Heart left ventricle (tissue), 16 donors: ENCODE measurements at places on chromosomes 5 and 9. TPM values are rescaled to one million over a fixed set of nuclear protein-coding genes. Genes with fewer than 3 reads are reported as not detected.
A peak's percentile ranks its signal among the peaks of the same experiment; 100 is the strongest.

ERAP2 gene
- 3.9 TPM for total RNA-seq

- no peak for DNase-seq
These were observed 17.5 kb downstream of the ADRA1B start for GRCh38 chr5:159933531-159934485.

PHF24 gene
- total RNA-seq: 2.2 TPM

DNA sequence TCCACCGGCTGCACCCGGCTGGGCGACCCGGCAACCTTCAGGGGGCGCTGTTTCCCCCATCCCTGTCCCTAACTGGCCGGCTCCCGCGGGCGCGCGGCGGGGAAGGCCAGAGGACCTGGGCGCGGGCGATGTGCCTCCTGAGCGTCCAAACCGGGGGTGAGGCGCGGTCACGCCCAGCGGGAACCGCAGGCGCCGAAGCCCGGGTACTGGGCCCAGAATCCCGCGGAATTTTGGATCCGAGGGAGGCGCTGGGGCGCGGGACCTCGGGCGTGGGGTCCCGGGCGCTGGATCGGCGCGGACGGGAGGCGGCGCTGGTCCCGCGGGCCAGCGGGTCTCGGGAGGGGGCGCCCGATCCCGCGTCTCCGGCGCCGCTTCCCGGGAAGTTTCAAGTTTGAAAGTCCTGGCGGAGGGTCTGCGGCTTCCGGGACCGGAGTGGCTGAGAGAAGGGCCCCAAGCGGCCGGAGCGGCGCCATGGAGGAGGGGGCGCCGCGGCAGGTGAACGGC, at the start of gene PKN3:
TSS of gene PKN3 (plus strand) at position 59 of the 504 bp plus-strand sequence. CDS start at position 472, 413 bp downstream.
- DNase-seq: peak; percentile 87

DNA sequence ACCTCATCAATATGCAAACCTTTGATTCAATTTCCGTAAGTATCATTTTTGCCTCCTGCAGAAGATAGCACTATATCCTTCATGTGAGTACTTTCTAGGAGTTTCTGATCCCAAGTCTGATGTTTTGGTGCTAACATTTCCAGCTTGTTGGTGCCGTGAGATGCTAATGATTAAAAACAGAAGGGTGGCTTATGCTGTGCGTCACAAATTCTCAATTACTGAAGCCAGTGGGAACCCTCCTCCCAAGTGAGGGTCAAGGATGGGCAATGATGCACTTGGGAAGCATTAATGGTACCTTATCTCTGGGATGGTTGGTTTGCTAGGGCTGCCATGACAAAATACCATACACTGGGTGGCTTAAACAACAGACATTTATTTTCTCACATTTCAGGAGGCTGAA, 123.0 kb downstream of the FOXD1 start:
- DNase-seq: no peak

- DNase-seq: no peak
These were observed 6.5 kb upstream of the FBXO10 start for GRCh38 chr9:37582548-37583157.

DNA sequence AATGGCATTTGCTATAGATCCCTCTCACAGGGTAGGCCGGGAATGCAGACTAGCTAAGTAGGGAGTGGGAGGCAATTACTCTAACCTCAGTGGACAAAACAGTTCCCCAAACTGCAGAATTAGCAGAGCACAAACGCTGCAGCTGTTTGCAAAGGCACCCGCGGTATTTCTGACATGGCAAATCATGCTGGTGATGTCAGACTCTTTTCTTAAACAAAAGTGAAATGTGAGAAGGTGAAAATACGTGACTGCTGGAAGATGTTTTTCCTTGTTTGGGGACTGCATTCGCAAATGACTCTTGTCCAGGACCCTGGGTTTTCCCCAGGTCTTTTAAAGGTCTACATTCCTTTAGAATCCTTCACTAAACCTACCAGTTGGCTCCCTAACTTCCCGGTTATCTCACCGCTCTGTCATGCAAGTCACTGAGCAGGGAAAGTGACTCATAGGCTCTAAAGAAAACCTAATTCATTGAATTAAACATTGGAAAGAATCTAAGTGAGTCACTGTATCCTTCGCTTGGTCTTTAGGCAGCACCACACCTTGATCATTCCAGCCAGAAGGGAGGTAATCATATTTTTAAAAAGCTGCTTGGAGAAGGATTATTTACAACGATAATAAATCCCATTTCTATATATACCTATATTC, 91.5 kb upstream of the DNAH5 start:
- peak; percentile 32 for DNase-seq

GOLGA1 gene
- total RNA-seq: 22.9 TPM

DNA sequence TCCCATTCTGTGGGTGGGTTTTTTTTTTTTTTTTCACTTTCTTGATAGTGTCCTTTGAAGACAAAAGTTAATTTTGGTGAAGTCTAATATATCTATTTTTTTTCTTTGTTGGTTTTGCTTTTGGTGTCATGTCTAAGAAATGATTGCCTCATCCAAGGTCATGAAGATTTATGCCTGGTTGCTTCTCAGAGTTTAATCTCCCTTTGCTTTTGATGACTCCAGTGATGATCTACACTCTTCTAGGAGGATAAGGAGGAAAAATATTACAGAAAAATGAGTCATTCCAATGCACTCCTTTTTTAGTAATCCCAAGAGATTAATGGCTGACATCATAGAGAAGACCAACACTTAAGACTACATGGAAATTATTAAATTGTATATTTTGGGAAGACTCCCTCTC, 79.7 kb upstream of the ICE1 start:
- DNase-seq: no peak

DNA sequence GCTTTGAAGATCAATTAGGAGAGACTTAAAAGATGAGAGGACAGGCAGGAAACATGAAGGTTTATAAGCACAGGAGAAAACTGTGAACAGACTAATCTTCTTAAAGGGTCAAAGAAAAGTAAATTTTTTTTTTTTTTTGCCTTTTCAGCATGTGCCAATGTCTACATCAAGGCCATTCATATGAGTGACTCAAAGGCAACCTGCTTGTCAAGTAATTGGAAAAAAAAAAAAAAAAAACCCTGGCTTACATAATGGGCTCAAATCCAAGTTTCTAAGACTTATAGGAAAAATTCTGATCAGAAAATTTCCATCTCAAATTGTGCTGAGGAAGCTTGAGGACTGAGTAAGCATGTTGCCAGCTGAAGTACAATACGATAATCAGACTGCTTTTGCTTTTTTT, 15.9 kb downstream of the PPP2R2B start:
- DNase-seq: no peak

DNA sequence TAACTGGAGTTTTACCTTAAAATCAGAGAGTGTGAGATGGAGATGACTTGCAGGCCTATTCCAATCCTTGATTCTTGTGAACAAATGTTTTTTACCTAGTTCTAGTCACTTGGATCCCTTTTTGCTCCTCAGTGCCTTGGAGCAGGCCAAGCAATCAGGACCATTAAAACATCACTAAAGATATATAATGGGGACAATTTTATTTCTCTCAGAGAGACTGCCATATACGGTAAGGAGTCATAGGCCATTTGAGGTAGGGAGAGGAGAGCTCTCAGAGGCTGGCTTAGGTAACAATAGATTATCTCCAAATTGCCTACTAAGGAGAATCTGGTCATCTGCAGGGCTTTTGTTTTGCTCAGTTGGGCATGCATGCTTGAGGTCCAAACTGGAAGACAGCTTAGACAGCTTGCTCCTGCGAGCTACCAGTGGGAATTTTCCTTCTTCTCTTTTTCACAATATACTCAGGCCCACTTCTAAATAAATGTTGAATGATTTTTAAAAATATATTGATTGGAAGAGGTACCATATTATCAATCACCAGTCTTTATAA, 44.0 kb downstream of the FREM1 start:
- DNase-seq: no peak

PCDHGA11 gene
- 9.0 TPM for total RNA-seq

- DNase-seq: no peak
These were observed 352.7 kb downstream of the MLLT3 start for GRCh38 chr9:20269620-20270019.

DNA sequence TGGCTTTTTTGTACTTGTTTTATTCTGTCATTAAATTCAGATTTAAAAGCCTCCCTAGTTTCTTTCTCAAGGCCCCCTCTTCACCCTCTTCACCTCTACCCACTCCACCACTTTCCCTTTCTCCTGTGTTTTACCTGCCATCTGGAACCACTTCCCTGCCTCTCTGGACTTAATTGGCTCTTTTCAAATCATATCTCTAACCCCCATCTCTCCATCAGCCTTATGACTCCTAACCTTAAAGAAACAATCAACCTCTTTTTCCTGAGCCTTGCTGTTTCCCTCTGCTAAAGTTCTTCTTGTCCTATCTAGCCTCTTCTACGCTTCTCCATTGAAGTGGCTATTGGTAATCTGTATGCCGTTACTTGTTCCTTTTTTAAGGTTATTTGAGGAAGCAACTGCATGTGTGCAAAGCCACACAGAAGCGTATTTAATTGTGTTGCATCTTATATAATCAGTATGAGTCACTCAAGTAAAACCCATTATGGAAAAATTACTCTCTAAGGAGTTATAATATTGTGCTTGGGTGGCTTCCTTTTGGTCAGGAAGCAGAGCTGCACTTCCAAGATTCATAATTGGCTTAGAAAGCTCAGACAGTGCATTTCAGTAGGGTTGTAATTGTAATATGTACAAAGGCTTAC, 653.6 kb upstream of the ITGA1 start:
- no peak for DNase-seq

- no peak for DNase-seq
These were observed 93.3 kb upstream of the BOD1 start for GRCh38 chr5:173709761-173710160.

- no peak for DNase-seq
These were observed 180.8 kb downstream of the GOLPH3 start for GRCh38 chr5:31993165-31993961.

CMYA5 gene
- 2,055 TPM for total RNA-seq

RABL6 gene
- total RNA-seq: 68.8 TPM

NR2F1 gene
- 0.47 TPM for total RNA-seq

DNA sequence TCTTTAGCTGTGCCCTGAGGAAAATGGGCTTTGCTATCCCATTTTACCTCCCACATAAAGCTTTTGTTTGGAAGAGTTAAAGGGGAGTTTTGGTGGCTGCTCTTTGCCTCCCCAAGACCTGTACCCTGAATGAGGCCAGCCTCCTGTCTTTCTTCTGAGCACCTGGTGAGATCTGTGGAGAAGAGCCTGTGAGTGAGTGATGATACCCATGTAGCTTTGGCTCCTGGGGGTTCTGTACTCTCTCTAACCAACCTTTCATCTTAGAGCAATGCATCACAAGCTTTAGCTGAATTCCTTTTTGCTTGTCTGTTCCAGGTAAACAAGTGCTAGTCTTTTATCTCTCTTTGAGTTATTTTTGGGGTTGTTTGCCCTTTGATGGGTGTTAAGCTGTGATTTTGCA, 73.6 kb downstream of the SCAMP1 start:
- DNase-seq: no peak

DNA sequence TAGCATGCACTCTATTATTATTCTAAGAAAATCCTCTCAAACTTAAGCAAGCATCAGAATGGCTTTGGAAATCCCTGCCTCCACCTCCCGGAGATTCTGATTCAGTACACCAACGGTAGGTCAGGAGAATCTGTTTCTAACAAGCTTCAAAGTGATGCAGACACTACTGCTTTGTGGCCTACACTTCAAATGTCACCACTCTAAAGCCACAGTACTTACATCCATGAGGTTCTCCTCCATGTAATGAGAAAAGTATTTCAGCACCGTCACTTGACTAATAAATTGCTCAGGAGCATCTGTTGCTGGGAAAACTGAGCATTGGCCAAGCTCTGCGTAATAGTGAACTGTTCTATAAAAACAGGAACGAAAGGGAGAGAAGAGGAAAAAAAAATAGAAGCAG, 4.8 kb downstream of the PLK2 start:
- no peak for DNase-seq

IL7R gene
- total RNA-seq: 0.45 TPM

- DNase-seq: peak; percentile 47
These were observed 32.2 kb downstream of the PCDH1 start for GRCh38 chr5:141846031-141846430.

GRCh38 chr9:99003308-99003707, 59.6 kb downstream of the COL15A1 start:
- DNase-seq: no peak

SPOCK1 gene
- total RNA-seq: 19.9 TPM

DNA sequence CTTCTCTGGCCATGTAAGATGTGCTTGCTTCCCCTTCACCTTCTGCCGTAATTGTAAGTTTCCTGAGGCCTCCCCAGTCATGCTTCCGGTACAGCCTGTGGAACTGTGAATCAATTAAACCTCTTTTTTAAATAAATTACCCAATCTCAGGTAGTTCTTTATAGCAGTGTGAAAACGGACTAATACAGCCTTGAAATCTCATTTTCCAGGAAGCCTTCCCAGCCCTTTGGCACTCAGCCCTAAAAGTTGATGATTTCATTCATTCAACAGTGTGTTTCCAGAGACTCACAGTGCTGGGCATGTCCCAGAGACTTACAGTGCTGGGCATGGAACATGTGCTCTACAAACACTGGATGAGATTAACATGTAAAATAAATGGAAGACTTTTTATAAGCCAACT, 135.8 kb downstream of the DCP2 start:
- DNase-seq: peak; percentile 44

DNA sequence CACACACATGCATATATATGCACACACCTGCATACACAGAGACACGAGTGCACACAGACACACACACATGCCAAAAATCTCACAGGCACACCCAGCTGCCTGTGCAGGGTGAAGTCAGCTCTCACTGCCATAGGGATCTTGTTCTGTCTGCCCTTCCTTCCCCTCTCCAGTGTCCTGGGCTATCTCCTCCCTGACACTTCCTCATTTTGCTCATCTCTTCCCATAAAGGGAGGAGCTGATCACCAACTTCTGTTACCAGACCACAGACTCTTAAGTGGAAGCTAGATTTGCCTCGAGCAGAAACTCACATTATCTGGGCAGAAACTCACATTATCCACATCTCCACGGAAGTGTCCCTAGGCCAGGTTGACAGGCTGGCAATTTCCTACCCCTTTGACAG, 28.7 kb downstream of the LCP2 start:
- DNase-seq: no peak

DNA sequence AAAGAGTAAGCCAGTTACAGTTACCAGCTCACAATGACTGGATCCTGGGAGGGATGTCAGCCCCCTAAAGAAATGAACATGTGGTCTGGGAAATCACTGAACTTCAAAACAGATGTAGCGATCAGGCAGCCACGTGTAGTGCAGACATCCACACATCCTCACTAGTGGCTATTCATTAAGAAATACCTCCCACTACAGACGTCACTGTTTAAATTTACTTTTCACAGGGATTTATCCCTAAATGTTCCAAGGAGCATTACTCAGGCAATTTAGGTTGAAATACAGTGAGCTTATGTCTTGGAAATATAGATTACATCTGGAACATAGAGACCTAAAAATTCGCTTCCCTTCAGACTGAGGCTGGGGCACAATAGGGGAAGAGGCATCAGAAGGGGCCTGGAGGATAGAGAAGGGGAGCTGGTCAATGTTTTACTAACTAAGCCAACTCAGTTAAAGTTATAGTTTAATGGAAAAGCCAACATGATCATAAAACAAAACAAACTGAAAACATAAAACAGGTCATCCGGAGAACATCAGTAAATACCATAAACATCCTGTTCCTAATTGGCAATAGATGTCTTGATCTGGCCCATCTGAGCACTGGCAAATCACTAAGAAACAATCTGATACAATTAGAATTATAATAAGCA, 92.3 kb downstream of the FANCC start:
- DNase-seq: no peak
